Umbilical cord (tissue), 2 donors: ENCODE measurements at places on chromosomes 5 and 9.

DNA sequence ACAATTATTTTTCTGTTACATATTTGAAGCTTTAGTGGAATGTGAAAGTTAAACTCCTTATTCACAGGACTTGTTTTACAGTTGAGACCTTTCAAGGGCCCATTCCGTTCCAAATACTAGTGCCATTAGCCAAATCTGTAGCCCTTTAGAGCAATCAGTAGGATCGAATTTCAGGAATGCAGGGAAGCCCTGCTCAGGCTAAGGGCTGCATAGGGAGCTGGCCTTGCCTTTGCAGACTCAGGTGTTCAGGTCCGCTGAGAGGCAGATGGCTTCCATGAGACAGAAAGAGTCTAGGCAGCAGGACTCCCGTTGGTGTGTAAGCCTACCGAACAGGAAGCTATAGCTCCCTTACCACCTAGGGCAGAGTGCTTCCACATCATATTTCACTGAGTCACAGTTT lies 150.1 kb upstream of the SLC27A6 start:
- DNase-seq = no peak

GRCh38 chr5:148466236-148466580 lies 82.5 kb downstream of the FBXO38 start:
- DNase-seq = no peak

GRCh38 chr9:101458963-101459631 lies 23.5 kb upstream of the ALDOB start:
- peak; percentile 75 for DNase-seq

DNA sequence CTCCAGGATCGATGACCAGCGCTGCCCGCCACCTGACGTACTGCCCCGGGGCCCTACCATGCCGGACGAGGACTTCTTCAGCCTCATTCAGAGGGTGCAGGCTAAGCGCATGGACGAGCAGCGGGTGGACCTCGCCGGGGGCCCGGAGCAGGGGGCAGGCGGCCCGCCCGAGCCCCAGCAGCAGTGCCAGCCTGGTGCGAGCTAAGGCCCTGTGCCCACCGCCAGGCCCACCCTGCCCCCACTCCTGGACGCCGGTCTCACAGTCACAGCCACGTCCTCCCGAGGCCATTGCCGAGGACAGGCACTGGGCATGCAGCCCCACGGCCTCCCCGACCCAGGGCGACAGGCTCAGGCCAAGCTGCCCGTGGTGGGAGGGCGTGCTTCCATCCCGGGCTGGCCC lies 5.5 kb downstream of the DNLZ start:
- DNase-seq = no peak

DNA sequence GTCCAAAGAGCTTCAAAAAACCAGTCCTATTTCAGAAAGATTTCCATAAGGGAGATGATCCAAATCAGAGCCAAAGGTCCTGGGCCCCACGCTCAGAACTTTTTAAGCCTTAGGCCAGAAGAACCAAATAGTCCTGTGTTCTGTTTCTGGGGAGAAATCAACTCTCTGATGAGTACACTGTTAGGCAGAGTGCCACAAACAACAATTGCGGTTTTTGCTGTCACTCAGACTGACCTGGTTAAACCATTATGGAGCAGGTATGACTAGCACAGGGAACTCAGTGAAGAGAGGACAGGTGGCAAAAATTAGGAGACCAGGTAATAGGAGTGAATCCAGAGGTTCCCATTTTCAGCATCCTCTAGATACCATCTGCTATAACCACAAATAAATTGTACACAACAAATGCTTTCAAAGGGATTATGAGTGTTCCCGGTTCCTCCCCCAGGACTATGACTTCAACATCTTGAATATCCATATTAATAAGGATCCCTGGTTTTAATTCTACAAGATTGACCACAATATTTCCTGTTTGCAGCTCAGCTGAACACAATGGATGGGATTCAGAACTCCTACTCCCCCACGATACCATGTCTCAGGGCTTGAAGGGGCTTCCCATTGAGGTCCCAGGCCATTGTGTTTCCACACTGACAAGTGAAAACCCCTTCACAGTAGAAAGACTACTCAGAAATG lies 52.1 kb upstream of the FREM1 start:
- DNase-seq = no peak

- DNase-seq = peak; percentile 6
Observed at GRCh38 chr9:120531683-120532300, 48.2 kb downstream of the CDK5RAP2 start.

- no peak for DNase-seq
Observed at GRCh38 chr9:20364959-20365358, 257.3 kb downstream of the MLLT3 start.

DNA sequence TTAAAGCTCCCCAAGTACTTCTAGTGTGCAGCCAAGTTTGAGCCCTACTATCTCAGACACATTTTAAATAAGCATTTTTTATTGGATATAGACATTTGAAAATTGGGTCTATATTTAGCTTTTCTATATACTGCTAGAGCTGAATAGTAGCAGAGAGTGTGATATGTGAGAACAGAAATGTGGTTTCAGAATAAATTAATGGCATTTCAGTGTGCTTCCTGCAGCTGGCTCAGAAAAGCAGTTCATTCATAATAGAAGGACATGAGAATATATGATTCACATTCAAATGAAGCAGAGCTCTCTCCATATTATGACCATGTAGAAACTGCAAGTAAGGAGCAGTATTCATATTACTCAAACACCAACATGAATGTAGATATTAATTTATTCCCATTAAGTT lies 464.0 kb downstream of the PTPRD start:
- DNase-seq = no peak

GRCh38 chr5:78611126-78611605 lies 37.4 kb downstream of the LHFPL2 start:
- DNase-seq = peak; percentile 46

DNA sequence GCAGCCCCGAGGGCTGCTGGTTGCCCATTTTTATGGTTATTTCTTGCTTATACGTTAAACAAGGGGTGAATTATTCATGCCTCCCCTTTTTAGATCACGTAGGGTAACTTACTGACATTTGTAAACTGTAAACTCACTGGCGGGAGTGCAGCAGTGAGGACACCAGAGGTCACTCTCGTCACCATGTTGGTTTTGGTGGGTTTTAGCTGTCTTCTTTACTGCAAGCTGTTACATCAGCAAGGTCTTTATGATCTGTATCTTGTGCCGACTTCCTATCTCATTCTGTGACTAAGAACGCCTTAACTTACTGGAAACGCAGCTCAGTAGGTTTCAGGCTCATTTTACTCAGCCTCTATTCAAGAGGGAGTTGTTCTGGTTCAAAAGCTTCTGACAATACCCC lies 155.0 kb upstream of the PRDM9 start:
- DNase-seq = no peak

GRCh38 chr9:85237478-85237877 lies 504.3 kb downstream of the AGTPBP1 start:
- DNase-seq = peak; percentile 59

DNA sequence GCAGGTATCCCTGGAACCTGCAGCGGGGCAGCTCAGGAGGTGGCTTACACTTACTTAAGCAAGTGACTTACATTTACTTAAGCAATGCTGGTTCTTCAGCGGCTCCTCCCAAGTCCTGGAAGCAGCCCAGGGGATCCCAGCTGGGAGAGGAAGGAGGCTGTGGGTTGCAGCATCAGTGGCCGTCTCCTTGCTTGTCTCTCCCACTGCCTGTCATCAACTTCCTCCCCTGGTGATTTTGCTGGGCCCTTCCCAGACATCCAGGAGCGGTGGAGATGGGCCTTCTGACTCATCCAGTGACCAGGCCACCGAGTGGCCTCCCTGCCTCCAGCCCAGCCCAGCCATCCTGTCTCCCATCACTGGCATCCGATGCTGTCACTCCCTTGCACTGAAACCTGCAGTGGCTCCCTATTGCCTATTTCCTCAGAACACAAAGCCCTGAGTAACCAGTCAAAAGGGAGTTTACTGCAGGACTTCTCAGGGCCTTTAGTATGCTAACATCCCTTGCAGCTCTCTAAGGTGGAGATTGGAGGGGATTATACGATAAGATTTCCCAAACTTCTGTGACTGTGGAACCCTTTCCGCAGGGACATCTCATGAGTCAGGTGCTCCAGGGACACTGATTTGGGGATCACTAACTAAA lies 155.9 kb upstream of the PHYKPL start:
- peak; percentile 86 for DNase-seq

DNA sequence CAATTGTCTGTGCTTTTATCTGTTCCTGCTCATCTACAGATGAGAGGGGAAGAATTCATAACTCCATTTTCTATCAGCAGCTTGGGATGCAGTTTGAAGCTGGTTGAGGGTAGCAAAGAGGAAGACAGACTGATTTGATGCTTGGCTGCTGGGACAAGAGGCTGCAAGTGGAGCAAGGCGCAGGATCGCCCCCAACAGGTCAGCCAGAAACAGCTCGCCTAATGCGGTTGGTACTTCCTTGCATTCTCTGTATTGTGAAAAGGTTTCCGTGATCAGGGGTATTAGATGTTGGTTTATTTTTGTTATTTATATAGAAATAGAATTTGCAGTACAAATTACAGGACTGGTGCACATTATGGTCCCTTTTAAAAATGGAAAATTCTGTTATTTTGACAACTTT lies 40.6 kb downstream of the ZNF883 start:
- no peak for DNase-seq

GRCh38 chr5:149957855-149958254 lies 2.7 kb upstream of the SLC26A2 start:
- DNase-seq = no peak

- no peak for DNase-seq
Observed at GRCh38 chr9:82757924-82758323, 305.0 kb downstream of the RASEF start.

DNA sequence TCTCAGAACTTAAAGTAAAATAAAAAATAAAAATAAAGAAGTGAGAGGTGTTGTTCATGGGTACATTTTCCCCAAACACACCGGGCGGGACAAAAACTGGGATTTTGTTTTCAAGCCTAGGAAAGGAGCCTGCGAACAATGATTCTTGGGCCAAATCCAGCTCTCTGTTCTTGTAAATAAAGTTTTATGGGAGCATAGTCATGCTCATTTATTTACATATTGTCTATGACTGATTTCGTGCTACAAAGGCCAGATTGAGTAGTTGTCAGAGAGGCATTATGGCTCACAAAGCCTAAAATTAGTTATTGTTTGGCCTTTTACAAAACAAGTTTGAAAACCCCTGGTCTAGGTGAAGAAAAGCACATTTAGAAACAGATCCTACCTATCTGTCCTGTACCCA lies 821.0 kb upstream of the GRAMD2B start:
- no peak for DNase-seq

GRCh38 chr5:73545403-73545779 lies 20.0 kb downstream of the ANKRA2 start:
- DNase-seq = no peak

DNA sequence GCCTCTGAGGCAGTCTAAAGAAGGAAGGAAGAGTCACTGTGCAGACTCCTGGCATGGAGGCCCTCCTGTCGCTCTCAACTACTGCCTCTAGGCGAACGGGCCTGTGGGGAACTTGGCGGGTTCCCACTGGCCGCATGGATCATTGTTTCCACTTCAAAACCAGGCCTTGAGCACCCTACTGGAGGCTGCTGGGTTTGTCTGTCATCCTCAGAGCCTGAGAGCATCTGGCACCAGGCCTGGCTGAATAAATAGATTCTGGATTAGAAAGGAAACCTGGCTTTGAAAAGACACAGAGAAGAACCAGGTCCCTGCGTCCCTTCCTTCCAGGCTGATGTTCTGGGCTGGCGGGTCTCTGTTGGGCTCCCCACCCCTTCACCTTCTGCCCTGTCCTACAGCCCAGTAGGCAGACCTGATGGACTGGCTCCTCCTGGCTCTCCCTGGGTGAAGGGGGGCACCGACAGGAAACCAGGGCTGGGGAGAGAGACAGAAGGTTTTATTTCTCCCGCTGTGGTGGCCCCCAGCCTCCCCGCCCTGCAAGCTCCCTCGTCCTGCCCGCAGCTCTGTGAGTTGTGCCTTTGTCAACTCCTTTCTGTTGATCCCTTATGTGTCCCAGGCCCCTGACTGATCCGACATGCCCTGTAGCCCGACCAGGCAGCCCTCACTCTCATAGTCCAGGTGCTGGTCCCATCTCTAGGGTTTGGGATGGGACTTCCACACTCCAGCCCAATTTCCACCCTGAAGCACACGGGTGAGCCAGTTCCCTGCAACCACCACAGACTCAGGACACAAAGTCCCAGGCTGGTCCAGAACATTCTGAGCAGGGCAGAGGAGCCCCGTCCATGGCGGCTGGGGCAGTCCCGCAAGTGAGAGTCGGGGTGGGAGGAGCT lies 50.1 kb downstream of the ADAMTS2 start:
- peak; percentile 80 for DNase-seq

DNA sequence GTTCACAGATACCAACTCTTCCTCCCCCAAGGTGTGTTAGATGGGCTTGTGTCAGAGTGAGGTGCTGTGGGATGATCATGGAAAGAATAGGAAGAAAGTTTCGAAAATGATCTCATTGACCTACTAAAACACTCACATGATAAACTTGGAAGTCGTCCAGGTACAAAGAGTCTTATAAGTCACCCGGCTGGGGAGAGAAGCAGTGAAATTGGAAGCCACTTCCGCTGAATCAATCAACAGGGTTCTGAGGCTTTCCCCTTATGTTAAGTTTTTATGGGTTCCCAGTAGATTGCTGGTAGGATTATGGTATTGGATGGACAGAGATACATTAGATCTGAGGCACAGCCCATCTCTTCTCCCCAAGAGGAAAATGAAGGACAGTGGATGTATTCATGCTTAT lies 218.8 kb upstream of the MSX2 start:
- no peak for DNase-seq

DNA sequence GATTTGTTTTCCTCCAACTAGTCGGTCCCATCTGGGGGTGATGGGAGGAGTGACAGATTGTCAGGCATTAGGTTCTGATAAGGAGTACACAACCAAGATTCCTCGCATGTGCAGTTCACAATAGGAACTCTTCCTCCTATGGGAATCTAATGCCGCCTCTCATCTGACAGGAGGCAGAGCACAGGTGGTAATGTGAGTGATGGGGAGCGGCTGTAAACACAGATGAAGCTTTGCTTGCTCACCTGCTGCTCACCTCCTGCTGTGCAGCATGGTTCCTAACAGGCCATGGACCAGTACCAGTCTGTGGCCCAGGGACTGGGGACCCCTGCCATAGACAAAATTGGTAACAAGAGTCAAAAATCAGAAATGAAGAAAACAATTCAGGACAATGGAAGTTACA lies 173.3 kb upstream of the HMHB1 start:
- DNase-seq = no peak
